ENCODE measurements at places on chromosomes 4 and X.
A peak's percentile ranks its signal among the peaks of the same experiment; 100 is the strongest.

DNA sequence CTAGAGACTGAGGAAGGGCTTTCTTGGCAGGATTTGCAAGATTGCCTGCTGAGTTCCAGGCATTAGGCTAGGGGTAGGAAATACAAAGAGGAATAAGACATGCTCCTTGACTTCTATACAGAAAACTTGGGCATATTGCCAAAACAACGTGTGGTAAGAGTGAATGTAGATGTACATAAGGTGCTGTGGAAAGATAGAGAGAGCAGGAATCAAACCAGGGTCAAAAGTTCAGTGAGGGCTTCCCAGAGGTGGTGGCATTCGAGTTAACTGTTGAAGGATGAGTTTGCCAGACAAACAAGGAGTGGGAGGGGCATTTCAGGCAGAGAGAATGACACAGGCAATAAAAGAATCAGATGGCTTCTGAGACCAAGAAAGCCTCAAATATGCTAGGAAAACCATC is 187.9 kb downstream of the KDR start:
- DNase-seq, result peak; percentile 35

DNA sequence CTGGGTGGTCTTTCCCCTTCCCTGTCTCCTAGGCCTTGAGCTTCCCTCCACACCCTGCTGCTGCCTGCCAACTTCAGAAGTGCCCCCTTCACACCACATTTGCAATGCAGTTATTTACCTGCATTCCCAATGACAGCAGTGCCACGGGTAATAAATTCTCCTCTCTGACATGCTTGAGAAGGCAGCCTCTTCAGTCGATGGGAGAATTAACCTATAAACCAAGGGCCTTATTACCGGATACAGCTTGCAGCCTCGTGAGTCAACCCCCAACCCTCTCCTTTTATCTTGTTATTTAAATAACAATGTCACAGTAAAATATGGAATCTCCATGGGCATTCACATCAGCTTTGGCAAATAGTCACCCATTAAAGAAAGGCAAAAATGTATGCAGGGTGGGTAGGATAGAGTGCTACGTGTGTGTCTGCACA is 34.7 kb upstream of the LGI2 start:
- DNase-seq, result no peak

GRCh38 chr4:158850800-158851644 is 82.2 kb downstream of the FNIP2 start:
- peak; percentile 49 for DNase-seq

- no peak for DNase-seq
These were observed 89.9 kb upstream of the DHX15 start for GRCh38 chr4:24674279-24674678.

Measured in epithelial cell of esophagus (primary cell).